MCF 10A (cell line): ENCODE measurements at places on chromosomes 5 and 9.

- H3K36me3 ChIP-seq, result no peaks in the 10 kb centered on the region
- DNase-seq, result no peak
- no peak overlapping the region for H3K27ac ChIP-seq
- H3K27me3 ChIP-seq, result no peaks in the 10 kb centered on the region
These were observed 56.6 kb downstream of the NDUFAF2 start for GRCh38 chr5:61001647-61002046.

GRCh38 chr9:131942146-131942720 lies 137.4 kb downstream of the MED27 start:
- no peak overlapping the region for H3K4me3 ChIP-seq
- peaks cover 24% of the 10 kb centered on the region for H3K36me3 ChIP-seq
- no peaks in the 10 kb centered on the region for H3K4me1 ChIP-seq
- no peaks in the 10 kb centered on the region for H3K27me3 ChIP-seq

- no peaks in the 10 kb centered on the region for H3K27me3 ChIP-seq
- no peak for DNase-seq
- H3K36me3 ChIP-seq, result no peaks in the 10 kb centered on the region
- H3K27ac ChIP-seq, result no peak overlapping the region
- H3K4me3 ChIP-seq, result no peak overlapping the region
These were observed 12.7 kb downstream of the CD180 start for GRCh38 chr5:67183859-67184258.

- no peaks in the 10 kb centered on the region for H3K4me1 ChIP-seq
- no peaks in the 10 kb centered on the region for H3K27me3 ChIP-seq
- DNase-seq, result no peak
- no peaks in the 10 kb centered on the region for H3K36me3 ChIP-seq
- no peak overlapping the region for H3K4me3 ChIP-seq
These were observed 30.5 kb upstream of the MSH3 start for GRCh38 chr5:80623999-80624398.

DNA sequence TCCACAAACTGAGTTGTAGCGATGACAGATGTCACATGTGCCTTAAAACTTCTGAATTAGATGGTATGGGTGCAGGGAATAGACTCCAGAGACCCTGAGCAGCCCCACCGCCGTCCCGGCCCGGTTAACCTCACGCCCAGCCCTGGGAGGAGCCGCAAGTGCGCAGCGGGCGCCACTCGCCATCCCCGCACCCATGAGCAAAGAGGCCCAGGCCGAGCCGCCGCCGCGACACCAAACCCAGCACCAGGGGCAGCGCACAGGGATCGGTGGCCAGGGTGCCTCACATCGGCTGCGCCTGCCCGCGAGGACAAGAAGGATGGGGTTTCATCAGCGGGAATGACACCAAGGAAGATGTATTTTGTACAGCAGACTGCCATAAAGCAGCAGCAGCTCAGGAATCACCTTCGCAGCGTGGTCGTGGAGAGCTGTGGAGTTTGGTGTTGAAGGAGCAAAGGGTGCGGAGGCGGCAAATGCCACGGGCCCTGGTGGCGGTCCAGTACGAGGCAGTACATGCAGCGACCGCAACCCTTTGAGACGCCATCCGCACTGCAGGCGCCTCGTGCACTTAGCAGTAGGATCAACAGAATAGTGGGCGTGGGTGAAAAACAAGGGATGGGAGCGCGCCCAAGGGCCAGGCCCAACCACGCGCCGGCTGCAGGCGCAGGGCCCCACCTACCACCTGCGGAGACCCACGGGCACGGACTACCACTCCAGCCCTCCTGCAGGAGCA lies 89.7 kb downstream of the ZNF366 start:
- no peak overlapping the region for H3K27ac ChIP-seq
- DNase-seq, result no peak
- no peaks in the 10 kb centered on the region for H3K4me1 ChIP-seq
- no peaks in the 10 kb centered on the region for H3K27me3 ChIP-seq

DNA sequence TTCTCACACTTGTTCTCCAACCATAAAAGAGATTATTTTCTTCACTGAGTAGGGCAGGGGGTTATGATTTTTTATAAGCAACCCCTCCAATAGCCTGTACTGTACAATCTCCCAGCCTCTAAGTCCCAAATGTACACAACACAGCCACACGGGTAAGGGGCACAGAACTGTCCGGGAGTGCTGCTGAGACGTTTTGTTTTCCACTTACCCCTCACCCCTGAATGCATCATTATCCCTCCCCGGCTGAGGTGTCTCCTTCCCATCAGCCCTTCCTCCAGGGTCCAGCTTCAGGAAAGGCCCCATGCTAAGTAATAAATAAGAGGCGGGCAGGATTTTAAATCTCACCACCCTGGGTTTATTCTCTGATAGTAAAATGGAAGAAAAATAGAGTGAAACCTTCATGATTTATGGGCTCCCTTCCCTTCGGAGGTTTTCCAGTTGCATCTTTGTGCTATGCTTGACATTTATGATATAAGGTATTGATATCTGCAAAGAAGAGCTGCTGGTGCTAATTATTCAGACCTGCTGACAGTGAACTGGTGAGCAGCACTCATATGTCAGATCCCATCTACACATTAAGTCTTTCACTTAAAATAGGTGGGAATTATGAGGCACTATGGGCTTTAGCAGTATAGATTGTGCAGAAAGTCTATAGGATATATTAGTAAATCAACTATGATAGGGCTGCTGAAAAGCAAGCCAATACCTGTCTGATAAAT lies 67.2 kb upstream of the MEGF10 start:
- H3K27ac ChIP-seq, result no peak overlapping the region
- no peak for DNase-seq
- no peaks in the 10 kb centered on the region for H3K36me3 ChIP-seq
- no peaks in the 10 kb centered on the region for H3K27me3 ChIP-seq
- no peaks in the 10 kb centered on the region for H3K4me1 ChIP-seq
- no peak overlapping the region for H3K4me3 ChIP-seq

- H3K27me3 ChIP-seq, result peaks cover 22% of the 10 kb centered on the region
- no peak overlapping the region for H3K27ac ChIP-seq
- no peaks in the 10 kb centered on the region for H3K36me3 ChIP-seq
- no peak overlapping the region for H3K4me3 ChIP-seq
These were observed 69.3 kb downstream of the PSD2 start for GRCh38 chr5:139864716-139865483.

DNA sequence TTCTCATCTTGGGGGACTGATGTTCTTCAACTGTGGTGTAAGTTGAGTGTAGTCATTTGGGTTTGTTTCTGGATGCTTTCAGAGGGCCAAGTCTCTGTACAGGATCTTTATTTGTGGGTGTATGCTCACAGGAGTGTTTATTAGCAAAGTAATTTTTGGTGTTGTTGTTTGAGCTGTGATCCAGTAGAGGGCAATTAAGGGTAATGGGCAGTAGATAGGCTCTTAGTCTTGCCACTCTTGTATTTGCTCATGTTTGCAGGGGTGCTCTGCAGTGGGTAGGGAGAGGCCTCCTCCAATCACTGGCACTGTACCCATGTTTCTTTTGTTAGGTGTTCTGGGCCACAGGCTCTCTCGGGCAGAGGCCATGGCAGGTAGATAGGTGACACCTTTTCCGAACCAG lies 45.9 kb upstream of the ITGA2 start:
- H3K27me3 ChIP-seq, result no peaks in the 10 kb centered on the region
- H3K4me1 ChIP-seq, result peaks cover 10% of the 10 kb centered on the region
- no peak overlapping the region for H3K27ac ChIP-seq
- H3K4me3 ChIP-seq, result no peak overlapping the region

GRCh38 chr5:95697781-95698681 lies 15.2 kb upstream of the SPATA9 start:
- no peak for DNase-seq
- peaks cover 10% of the 10 kb centered on the region for H3K4me1 ChIP-seq
- H3K27ac ChIP-seq, result no peak overlapping the region
- H3K27me3 ChIP-seq, result no peaks in the 10 kb centered on the region
- no peaks in the 10 kb centered on the region for H3K36me3 ChIP-seq
- H3K4me3 ChIP-seq, result no peak overlapping the region

DNA sequence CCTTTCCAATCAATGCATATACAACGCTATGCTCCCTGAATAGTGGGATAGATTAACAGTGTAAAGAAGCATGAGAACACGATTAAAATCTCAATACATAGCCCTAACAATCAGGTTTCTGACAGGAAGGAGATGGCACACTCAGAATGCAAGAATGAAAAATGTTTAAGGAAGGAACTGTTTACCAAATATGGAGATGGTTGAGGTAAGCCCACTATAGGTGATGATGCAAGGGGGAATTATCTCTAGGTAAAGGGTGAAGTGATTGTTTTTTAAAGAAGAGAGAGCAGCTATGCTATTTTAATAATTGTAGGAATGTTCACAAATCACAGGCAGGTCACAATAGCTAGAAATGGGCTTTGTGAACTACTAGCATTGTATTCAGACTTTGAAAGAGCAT lies 302.4 kb downstream of the CHSY3 start:
- H3K27me3 ChIP-seq, result no peaks in the 10 kb centered on the region
- DNase-seq, result no peak
- H3K4me3 ChIP-seq, result no peak overlapping the region
- peaks cover 5% of the 10 kb centered on the region for H3K4me1 ChIP-seq
- no peak overlapping the region for H3K27ac ChIP-seq
- no peaks in the 10 kb centered on the region for H3K36me3 ChIP-seq
